ENCODE measurements at places on chromosomes 5 and 9.

DNA sequence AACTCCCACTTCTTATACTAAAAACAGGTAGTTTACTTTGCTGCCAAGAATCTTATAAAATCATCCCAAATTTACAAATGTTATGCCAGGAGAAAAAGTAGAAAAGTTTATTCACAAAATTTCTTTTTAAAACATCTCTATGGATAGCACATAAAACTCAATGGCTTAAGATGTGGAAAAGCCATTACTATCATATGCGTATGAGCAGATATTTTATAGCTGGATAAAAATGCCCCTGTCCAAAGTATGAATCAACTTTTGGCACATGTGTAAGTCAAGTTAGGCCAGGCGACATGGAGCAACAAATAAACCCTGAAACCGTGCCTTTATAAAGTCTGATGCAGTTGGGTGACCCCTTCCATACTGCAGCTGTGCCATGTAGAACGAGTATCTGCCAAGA is 38.6 kb upstream of the FBP1 start:
- no peak for DNase-seq

- no peak for DNase-seq
These were observed 393.3 kb downstream of the KIF4B start for GRCh38 chr5:155406815-155407214.

GRCh38 chr5:95605786-95606185 is 14.1 kb upstream of the GPR150 start:
- no peak for DNase-seq

- DNase-seq = no peak
These were observed 36.1 kb downstream of the GEMIN5 start for GRCh38 chr5:154901913-154902312.

- DNase-seq = peak; percentile 98
These were observed 171.8 kb upstream of the TNC start for GRCh38 chr9:115289757-115290208.

DNA sequence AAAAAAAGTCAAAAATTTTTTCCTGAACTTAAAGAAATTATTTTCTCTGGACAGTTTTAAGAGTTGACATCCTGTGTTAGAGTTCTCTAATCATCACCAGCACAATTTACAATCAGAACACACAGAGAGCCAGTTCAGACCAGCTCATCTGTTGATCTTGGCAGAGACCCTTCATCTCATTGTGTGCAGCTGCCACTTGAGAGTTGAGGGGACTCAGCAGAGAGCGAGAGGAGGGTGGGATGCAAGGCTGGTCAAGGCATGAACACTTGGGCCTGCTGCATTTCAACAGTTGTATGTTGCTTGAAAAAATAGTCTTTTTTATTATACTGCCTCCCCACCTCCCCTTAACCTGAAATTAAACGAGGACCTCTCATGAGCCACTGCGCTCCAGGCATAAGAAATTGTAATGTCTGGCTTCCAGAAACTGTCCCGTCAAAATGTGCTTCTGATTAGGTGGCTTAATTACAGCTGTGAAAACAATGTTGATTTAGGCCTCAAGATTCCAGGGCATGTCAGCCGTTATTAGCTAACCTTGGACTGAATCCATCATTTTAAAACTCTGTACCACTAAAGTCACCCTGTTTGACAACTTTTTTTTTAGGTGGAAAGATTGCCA is 383.6 kb downstream of the CCDC171 start:
- DNase-seq = peak; percentile 97

DNA sequence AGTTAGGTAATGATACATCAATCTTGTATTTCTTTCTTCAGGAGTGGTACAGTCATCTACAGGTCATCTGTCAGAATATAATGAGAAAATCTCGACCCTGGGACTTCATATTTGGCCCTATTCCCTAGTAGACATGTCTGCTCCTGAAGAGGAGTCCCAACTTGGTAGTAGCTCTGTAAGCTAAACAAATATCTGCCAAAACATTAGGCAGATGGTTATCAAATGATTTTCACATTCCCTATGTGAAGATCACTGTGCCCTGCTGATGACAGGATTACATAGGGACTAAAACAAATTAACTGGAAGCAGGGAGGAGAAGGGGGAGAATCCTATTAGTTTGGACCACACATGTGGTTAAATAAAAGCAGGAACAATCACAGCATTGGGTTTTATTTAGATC is 138.6 kb upstream of the NFIB start:
- DNase-seq = no peak

DNA sequence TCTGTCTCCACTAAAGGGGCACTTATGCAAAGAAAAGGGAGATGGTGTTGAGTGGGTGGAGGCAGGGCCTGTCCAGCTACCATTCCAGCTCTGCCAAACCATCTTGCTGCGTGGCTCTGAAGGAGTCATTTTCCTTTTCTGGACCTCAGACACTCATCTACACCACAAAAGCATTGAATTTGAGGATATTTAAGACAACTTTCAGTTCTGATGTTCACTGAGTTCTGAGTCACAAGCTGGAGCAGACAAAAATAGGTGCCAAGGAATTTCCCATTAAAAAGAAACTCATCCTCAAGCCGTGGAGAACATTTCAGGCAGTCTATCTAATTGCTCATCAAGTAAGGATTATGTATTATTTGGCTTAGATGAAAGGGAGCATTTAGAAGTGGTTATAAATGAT is 195.0 kb upstream of the TBC1D2 start:
- peak; percentile 79 for DNase-seq

DNA sequence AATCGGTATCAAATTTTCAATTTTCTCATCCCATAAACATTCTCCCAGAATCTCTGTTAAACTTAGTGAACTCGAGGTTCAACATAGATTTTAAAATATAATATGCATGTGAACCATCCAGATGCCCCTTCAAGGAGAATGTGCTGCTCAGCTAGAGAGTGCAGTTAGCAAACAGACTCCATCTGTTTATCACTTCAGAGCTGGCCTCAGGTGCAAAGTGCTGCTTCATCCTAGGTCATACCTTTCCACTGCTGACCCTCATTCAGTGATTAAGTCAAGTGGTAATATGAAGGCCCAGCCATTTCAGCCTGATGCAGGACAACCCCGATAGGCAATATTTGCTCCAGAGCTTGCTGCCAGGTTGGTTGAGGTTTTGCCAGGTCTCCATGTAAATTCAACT is 339.0 kb upstream of the POU5F2 start:
- DNase-seq = no peak

DNA sequence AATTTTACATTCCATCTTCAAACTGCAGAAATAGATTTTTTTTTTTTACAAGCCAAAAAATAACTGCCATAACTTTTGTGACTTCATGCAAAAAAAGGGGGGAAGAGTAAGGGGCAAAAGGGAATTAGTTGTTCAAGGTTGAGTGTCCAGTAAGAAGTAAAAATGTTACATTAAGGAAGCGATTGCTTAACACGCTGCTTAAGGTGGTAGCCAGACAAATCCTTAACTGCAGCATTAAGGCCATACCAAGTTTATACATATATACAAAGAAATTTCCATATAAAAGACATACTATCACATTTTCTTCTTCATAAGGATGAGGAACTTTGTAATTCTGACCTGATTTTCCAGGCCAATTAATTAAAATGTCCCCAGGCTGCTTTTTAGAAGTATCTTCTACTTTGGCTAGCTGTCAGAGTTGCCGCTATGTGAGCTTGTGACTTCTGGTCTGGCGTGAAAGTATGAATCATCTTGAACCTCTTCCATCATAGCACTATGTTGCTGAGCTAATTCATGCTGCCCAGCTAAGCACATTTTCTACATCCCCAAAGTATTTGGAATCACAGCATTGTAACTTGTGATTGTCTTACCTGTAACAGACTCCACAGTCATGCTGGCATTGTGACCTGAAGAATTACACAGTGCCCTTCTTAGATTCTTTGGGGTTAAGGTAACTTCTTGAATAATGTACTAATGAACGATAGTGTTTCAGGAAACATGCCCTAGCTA is 40.0 kb downstream of the G3BP1 start:
- DNase-seq = peak; percentile 26

DNA sequence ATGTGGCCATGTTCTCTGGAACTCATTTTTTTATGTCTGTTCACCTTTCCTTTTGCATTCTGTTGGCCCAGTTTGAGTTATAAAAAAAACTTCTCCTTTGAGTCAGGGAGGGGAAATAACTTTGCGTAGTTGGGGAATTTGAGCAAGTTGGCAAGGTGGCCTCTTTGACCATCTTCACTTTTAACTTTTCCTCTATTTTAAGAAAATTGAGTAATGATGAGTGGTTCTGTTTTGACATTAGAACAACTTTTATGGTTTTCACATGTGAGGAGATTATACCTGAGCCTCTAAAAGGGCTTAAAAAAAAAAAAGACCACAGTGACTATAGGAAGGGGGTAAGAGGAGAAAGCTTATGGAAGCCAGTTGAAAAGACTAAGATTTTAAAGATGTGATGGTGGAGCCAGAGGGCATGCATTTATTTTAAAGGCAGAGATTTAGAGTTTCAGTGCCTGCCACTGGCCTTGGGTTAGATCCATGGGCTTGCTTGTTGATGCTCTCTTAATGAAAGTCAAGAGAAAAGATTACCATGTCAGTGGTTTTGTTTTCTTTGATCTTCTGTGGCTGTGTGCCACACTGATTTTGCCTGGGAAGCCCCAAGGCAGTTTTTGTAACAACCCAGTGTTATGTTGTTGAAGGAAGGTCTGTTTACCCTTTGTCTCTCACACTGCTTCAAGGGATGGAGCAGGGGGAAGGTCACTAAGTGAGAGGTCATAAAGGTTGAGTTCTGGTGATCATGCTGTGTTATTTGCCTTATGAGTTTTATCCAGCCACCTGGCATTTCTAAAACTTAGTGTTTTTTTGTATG is 219.7 kb upstream of the CD180 start:
- DNase-seq = no peak

DNA sequence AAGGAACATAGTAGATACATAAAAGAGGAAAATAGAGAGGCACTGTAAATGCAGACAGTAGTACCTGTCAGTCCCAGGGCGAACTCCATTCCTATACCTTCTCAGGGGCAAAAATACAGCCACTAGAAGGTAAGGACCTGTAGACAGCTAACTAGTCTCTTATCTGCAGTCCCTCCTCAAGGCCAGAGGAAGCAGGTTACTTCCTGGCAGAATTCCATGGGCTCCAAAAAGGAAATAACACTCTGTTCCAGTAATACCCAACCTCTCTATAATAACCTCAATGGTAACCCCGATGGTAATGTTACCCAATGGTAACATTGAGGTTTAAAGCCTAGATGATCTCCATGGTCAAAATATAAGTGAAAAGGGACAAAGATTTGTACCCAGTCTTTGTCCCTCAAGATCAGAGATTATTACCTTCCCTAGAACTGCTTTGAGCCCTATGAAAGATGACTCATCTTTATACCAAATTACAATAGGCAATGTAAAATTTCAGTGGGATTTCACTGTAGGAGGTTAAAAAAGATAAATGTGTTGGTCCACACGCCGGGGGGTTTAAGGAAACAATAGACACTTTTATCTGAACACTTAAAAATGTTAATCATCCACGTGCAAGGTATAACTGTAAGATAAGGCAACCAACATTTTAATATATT is 113.0 kb downstream of the DENND1A start:
- no peak for DNase-seq

GRCh38 chr9:4297151-4297785 is 2.6 kb downstream of the GLIS3 start:
- DNase-seq = peak; percentile 90

DNA sequence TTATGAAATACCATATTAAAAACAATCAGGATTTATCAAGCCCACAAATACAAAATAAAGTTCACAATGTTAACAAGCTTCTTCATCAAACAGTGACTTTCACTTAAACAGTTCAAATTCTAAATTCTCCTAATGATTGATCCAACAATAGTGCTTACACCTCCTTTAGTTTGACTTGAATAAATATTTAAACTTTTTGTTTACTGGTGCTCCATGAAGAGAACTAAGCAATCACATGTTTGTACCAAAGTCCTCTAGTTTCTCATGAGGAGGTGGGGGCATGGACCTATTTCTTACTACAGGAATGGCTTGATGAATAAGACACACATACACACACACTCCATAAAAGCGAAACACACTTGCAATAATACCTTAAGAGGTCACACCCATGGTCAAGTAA is 95.8 kb downstream of the RAPGEF6 start:
- no peak for DNase-seq

GRCh38 chr9:120032639-120033038 is 547.3 kb downstream of the CDK5RAP2 start:
- peak; percentile 2 for DNase-seq

- peak; percentile 67 for DNase-seq
These were observed at the start of gene NEK6 for GRCh38 chr9:124257844-124258606. TSS of gene NEK6 (plus strand) at chr9:124257949. CDS start at chr9:124301965, 44,016 bp downstream.

DNA sequence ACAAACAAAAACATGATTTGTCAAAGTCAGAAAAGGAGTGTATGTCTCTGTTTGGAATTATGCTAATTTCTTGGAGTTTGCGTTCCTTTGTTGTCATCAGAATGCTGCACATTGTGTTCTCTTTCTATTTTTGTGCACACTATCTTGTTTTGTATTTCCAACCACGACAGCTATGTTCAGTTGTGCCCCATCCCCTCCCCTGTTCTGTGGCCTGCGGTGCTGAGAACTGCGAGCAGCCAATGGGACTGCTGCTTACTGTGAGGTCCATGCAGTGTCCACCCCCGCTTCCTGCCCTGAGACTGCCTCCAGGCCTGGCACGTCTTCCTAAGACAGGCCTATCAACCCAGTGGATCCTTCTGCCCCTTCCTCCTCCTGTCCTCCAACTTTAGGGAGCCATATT is 76.8 kb downstream of the PALM2AKAP2 start:
- DNase-seq = no peak

DNA sequence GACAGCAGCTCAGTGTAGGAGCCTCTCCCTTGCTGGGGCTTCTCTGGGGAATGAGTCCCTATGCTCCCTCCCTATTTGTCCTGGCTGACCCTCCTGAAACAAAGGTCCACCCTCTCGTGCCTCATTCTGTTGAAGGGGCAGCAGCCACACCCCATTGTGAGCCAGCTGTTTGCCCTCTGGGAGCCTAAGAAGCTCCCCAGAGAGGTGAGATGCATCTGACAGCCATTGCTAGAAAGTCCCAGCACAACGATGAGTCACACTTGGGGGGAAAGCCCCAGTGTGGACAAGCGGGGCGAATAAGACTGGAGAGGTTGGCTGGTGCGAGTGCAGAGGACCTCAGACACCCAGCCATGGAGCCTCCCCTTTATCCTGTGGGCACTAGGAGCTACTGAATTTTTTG is 101.4 kb downstream of the PPARGC1B start:
- DNase-seq = no peak

DNA sequence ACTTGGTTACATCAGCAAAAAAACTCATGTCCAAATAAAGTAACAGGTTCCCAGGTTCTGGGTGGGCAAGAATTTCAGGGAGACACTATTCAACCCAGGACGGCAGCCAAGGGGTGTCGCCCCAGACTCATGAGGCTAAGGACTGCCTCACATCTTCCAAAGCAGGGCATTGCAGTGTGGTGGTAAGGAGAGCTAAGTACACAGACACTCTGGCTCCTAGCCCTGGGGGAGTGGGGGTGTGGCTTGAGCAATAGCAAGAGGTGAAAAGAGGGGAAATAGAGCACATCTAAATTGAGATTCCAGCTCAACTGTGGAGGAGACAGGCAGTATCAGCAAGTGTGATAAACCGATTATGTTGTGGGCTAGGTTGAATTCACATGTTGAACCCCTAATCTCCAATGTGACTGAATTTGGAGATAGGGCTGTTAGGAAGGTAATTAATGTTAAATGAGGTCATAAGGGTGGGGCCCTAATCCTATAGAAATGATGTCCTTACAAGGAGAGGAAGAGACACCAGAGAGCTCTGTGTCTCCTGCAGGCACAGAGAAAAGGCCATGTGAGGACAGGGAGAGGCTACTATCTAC is 49.9 kb upstream of the MARCHF11 start:
- no peak for DNase-seq

- DNase-seq = peak; percentile 97
These were observed 290.2 kb upstream of the RGMB start for GRCh38 chr5:98483301-98483685.

GRCh38 chr9:92353051-92353450 is 27.3 kb downstream of the CENPP start:
- no peak for DNase-seq

GRCh38 chr5:21181609-21182125 is 1193.7 kb upstream of the CDH18 start:
- no peak for DNase-seq
